ENCODE measurements at places on chromosomes 12 and 14.

- no peak for DNase-seq
These were observed 42.6 kb downstream of the TMEM63C start for GRCh38 chr14:77224212-77224611.

- peak; percentile 14 for DNase-seq
These were observed 15.2 kb upstream of the PEBP1 start for GRCh38 chr12:118120579-118121363.

GRCh38 chr14:103561381-103562178 is 877 bp downstream of the BAG5 start:
- no peak for DNase-seq

DNA sequence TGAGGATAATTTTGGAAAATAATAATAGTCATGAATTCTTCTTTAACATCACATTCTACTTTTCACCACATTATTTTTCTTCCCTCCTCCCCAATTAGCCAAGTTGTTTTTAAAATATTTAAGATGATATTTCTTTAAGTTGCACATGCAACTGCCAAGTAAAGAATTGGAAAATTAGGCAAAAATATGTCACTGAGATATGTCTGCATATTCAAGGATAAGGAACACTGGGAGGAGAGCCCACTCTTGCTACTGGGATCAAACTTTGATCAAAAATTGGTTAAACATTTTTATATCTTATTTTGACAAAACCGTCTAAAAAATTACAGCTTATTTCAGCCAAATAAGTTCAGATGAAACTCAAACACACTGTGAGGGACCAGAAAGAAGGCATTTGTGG is 231.2 kb upstream of the TMTC1 start:
- DNase-seq, result no peak

GRCh38 chr14:96042248-96042930 is 3.2 kb downstream of the C14orf132 start:
- no peak for DNase-seq

GRCh38 chr12:3881281-3881950 is 8.2 kb upstream of the PARP11 start:
- DNase-seq, result no peak

DNA sequence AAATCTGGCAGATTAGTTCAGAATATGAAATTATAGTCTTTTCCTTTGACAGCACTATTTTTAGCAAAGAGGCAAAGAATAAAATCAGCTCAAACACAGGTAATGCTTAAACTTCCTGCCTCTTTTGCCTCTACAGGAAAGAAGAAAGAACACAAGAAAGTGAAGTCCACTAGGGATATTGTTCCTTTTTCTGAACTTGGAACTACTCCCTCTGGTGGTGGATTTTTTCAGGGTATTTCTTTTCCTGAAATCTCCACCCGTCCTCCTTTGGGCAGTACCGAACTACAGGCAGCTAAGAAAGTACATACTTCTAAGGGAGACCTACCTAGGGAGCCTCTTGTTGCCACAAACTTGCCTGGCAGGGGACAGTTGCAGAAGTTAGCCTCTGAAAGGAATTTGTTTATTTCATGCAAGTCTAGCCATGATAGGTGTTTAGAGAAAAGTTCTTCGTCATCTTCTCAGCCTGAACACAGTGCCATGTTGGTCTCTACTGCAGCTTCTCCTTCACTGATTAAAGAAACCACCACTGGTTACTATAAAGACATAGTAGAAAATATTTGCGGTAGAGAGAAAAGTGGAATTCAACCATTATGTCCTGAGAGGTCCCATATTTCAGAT is 17.4 kb downstream of the TMPO start:
- no peak for DNase-seq

DNA sequence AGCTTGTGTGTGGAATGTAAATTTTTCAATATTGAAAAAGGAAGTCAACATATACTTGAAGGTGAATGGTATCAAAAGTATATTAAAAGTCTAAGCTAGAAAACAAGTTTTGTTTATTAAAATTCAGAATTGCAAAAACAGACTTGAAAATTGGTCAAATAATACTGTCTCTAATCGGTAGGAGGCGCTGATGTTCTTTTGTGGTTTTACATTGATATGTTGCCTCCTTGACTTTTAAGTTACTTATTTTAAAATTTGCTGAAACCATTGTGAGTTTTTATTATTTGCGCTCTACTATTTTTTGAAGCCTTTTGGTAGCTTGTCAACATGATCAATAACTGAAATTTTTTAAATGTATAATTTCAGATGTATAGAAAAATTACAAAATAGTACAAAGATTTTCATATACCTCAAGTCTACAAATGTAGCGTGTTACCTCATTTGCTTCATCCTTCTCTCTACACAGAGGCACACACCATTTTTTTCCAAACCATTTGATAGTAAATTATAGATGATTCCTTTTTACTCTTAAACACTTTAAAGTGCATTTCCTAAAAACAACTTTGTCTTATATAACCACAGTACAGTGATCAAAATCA is 6.9 kb downstream of the RTRAF start:
- DNase-seq, result no peak

DNA sequence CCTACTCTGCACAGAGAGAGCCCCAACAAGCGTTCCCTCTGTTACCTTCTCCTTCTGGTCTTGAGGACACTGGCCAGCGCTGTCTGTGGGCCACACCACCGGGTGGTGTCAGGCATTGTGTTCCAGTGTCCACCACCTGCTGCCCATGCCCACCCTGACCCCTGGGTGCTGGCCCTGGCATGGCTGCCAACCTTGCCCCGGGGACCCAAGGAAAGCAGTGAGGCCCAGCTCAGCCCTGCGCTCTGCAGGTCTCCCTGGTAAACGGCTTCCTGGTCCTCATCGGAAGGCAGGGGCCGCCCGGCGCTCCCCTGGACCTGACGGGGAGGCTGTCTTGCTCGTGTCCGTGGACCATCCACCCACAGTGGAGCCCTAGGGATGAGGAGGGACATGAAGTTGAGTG is 21.8 kb upstream of the MEG3 start:
- DNase-seq, result no peak

DNA sequence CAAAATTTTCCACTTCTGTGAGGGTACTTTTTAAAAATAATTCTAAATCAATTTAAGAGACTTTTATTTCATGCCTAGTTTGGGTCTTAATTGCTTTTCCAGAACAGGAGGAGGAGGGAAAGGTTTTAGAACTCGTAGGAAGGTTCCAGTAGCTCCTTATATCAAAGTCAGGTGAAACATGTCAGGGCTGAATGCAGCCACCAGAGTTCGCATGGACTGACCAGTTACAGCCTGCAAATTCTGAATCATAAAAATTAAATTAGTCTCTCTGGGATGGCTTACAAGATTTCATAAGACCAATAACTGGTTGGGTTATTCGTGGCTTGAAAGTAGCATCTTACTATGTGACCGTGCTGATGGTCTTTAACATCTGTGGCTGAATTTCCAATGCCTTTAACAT is 397 bp downstream of the BDKRB1 start:
- no peak for DNase-seq

DNA sequence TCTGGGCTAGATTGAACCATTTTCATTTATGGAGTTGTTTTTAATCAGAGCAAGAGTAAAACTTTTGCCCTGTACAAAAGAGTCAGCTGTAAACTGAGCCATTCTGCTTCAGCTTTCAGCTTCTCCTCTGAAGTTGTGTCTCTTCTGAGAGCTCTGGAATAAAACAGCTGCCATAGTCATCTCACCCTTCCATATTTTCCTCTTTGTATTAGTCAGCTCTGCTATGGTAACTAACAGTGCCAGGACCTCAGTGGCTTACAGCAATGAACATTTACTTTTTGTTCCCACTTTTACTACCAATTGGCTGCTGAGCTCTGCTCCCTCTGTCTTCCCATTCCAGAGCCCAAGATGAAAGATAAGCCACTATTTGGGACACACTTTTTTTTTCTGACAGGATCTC is 178.5 kb downstream of the DAD1 start:
- DNase-seq, result no peak

DNA sequence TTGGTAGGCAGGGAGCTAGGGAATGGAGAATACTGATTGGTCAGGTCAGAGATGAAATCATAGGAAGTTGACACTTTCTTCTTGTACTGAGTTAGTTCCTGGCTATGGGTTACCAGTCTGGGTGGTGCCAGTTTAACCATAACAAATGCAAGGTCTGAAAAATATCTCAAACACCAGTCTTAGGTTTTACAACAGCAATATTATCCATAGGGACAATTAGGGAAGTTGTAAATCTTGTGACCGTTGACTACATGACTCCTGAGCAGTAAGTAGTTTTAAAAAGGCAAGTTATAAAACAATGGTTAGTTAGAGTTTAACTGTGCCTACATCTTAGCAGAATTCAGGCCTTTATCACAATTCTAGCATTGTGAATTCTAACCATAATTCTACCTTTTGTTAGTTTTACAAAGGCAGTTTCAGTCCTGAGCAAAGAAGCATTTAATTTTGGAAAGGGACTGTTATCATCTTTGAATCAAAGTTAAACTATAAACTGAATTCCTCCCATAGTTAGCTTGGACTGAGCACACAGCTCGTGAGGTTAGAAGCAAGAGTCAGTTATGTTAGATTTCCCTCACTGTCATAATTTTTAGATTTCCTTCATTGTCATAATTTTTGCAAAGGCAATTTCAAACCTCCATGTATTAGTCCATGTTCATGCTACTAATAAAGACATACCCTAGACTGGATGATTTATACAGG is 19.7 kb upstream of the MON2 start:
- no peak for DNase-seq

GRCh38 chr14:88955455-88955854 is 131.0 kb downstream of the TTC8 start:
- DNase-seq, result peak; percentile 98

DNA sequence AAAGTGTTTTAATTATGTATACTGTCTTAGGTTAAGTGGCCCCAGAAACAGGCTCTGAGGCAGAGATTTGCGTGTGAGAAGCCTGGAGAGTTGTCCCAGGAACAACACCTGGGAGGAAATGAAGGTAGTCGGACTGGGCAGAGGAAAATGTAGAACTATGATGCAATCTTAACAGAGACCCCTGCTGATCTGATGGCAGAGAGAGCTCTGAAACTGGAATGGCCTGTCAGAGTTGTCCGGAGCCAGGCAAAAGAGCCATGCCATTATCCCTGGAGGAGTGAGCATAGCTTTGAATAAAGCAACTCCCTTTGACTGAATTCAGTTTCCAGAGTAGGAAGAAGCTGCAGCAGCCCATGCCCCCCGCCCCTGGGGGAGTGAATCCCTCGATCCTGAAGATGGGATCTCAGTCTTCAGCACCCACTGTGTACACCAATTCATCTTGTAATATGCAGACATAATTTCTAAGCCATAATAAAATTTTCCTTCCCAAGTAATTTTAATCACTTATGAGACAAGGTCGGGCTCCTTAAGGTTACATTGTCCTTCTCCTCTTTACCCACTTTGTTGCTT is 264.8 kb downstream of the PDZRN4 start:
- no peak for DNase-seq

DNA sequence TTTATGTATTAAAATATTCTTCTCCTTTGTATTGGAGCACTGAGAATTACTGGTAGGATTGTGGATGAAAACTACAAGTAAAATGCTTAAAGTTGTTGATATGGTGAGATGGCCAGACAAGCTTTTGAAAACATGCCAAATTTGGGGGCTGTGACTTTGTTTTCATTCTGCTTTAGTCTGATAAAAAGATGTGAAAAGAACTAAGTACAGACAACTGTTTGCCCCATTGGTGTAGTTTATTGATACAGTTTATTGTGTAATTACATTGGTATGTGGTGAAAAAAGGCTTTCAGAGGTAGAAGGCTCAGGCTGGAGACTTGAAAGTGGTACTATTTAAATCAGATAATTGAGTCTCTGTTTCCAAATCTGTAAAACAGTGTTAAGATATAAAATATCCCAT is 746.8 kb downstream of the DIO2 start:
- no peak for DNase-seq

DNA sequence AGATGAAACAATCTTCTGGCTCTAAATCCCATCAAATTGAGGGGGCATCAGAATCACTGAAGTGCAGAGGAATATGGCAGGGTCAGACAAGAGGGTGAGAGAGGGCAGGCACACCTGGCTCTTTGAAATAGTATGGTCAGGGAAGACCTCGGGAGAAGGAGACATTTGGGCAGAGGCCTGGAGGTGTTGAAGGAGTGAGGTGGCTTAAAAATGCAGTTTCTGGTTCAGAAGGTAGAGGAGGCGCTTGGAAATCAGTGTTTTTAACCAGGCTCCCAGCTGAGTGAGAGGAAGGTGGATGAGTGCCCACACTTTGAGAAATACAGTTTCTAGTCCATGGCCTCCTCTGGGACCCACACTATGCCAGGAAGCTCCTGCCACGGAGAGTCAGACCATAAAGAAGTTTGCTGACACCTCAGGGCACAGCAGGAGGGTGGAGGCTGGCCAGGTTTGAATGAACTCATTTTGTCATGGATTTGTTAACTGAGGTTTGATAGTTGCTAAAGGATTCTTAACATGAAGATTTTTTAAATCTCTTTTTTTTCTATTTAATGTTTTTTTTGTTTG is 20.1 kb downstream of the NID2 start:
- peak; percentile 38 for DNase-seq

DNA sequence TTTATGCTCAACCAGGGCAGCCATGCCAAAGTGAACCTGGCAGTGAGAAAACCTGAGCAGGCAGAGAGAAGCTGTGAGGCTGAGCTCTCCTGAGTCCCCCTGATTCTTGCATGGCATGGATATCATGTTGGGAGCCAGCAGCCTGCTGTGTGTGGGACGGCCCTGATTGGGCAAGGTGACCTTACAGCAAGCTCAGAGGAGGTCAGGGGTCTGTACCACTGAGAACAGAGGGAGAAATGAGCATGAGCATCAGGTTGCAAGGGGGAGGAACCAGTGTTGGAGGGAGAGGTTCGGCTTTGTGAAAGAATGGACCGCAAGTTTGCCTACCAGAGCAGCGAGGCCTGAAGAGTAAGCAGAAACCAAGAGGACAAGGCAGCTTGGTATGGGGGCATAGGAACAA is 59.1 kb upstream of the PTGR2 start:
- DNase-seq, result no peak

DNA sequence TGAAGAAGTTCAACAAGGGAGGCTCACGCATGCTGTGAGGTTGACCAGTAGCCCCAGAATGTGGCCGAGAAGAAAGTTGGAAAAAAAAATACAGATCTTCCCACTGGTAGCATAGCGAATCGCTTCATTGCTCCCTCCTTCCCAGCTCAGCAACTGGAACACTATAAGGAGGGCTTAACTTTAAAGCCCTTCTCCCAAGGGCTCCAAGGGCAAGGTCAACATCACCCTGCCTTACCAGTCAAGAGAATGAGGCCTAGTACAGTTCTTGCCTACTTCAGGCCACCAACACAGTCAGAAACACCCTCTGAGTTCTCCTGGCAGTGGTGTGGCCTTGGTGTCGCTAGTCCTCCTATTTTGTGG is 14.4 kb downstream of the OXA1L start:
- no peak for DNase-seq

- DNase-seq, result no peak
These were observed 820.5 kb upstream of the SEL1L start for GRCh38 chr14:82354126-82354525.

DNA sequence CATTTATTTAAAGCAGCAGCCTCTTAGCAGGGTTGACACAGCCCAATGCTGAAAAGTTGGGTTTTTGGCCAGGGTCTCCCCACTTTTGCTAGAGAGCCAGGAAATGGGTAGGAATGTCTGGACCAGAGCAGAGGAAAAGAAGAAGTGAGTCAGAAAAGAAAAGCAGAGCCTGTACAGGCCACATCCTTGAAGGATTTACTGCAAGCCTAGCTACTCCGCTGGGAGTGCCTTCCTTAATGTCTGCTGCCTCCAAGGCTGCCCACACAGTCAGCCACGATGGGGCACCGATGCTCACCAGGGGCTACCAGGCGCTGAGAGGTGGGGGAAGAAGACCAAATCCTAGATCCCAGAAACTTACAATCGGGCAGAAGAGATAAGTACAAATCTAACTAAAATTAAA is 139.2 kb downstream of the C12orf75 start:
- DNase-seq, result no peak

Measured in NCI-H446 treated with DMSO at 0.1 percent for 48 hours (cell line).